ENCODE measurements at places on chromosomes 1 and 21.
A peak's percentile ranks its signal among the peaks of the same experiment; 100 is the strongest.

- no peak for DNase-seq
These were observed 47.0 kb upstream of the PALMD start for GRCh38 chr1:99598738-99599411.

DNA sequence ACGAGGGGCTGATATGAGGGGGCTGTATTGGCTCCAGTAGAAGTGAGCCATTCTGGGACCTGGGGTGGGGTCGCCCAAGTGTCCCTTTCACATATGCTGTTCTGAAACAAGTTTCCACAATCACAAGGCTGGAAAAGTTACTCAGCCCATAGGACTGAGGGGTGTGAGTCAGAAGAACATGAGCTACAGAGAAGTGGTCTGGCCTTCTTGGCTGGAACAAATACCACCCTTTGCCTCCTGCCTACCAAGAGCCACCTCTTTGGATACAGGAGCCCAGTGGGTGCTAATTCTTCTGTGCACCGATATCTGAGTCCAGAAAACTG is 42.4 kb downstream of the MEF2D start:
- no peak for DNase-seq

DNA sequence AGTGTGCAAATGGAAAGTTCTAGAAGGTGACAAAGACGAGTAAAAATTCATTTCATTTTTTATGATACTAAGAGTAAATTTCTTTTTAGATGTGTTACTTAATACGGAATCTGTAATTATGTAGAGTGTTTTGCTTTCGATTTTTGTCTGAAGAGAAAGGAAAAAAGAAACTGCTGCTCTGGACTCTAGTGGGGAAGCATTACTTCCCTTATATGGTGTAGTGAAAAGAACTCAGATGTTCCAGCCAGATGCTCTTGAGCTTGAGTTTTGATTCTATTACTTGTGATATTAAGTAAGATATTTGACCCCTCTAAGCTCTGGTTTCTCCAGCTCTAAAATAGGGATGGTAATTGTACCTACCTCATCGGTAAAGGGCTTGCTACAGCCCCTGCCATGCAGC is 12.2 kb upstream of the GPR161 start:
- DNase-seq, result no peak

DNA sequence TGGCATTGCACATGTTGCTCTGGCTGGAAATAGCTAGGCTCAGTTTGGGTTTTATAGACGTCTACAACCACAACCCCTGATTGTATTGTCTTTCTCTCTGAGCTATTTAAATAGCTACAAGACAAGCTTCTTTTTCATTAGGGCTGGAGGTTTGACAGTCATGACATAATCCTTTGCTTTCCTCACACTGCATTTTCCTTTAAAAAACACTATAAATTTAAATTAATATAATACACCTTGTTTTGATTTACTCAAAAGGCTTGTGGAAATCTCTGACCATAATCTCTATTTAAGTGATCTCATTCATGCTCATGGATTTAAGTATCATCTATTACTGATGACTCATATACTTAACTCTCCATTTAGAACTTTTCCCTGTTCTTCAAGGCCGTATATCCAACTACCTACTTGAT is 50.4 kb upstream of the PTGFR start:
- no peak for DNase-seq

- DNase-seq, result no peak
These were observed 10.5 kb downstream of the OTUD3 start for GRCh38 chr1:19892628-19893168.

DNA sequence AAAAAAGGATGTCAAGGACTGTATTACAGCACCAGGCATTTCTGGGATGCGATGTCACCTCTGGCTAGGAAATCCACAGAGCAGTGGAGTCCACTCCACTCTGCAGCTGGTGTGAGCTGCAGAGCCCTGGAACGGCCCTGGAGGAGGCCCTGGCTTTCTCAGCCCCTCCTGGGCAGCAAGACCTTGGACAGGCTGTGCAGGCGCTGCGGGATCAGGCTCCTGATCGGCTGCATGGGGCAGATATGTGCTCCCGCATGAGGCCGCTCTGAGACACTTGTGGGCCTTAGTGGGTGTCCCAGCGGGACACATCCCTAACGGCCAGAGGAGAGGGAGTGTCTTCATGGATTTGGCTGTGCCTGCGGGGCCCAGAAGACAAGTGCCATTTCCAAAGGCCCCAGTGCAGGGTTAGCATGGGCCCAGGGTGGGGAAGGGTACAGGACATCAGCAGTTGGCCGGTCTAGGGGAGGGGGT is 6.2 kb downstream of the DNMT3L start:
- peak; percentile 58 for DNase-seq

DNA sequence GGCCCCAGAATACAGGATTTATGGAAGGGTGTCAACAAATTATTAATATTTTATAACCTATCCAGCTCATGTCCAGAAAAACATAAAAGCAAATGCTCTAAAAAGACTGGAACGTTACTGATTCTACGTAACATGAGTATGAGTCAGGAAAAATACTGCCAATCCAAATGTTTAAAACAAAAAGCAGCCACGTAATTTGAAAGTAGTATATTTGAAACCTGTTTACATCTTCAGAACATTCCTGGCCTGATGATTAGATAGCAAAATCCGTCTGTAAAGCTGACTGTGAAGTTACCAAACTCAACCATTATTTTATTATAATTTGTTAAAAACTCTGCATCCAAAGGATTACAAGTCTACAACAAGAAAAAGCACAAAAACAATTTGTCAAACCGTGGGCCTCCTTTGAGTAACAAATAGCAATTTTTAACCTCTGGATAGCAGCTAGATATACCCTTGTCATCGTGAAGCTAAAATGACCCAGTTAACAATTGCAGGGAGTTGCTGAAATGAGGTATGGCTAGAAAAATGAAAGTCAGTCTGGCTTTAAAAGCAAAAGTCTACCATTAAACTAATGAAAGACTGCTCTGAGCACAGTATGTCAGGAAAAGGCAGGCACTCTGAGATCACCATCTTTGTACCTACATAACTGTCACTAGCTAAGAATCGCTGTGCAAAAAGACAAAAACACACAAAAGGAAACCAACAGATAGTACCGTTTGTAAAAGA is 1.2 kb downstream of the UBR4 start:
- DNase-seq, result no peak

GRCh38 chr1:161733526-161733925 is 12.2 kb downstream of the FCRLB start:
- DNase-seq, result no peak

DNA sequence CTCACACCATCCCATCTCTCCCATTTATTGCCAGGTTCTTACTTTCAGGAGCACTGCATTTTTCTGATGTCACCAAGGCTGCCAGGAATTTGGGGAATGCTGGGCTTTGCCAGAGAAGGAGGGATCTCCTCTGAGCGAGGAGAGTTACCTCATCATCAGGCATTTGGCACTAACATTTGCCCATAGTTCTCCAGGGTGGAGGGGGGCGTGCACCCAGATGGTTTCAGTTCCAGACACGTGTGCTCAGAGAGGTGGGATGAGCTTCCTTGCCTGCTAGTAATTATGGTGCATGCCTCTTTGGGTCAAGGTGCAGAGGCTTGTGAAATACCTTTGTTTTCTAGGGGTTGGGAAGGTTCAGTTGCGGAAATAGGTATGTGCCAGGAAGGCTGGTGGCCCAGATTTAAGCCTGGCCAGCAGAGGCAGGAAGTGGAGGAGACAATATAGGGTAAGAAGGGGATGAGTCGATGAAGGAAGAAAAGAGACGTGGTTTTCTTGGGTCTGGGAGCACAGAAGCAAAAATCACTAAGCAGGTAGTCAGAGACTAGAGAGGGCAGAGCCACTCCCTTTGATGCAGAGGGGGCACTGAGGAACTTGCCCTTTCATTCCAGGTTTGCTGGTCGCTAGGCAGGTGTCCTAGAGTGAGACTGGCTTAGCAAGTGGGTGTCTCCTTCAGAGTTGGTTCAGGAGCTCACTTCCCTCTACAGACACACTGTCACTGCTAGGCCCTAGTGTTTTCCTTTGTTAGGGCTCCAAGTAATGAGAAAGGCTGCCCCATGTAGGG is 7.2 kb downstream of the TUFT1 start:
- DNase-seq, result peak; percentile 85

DNA sequence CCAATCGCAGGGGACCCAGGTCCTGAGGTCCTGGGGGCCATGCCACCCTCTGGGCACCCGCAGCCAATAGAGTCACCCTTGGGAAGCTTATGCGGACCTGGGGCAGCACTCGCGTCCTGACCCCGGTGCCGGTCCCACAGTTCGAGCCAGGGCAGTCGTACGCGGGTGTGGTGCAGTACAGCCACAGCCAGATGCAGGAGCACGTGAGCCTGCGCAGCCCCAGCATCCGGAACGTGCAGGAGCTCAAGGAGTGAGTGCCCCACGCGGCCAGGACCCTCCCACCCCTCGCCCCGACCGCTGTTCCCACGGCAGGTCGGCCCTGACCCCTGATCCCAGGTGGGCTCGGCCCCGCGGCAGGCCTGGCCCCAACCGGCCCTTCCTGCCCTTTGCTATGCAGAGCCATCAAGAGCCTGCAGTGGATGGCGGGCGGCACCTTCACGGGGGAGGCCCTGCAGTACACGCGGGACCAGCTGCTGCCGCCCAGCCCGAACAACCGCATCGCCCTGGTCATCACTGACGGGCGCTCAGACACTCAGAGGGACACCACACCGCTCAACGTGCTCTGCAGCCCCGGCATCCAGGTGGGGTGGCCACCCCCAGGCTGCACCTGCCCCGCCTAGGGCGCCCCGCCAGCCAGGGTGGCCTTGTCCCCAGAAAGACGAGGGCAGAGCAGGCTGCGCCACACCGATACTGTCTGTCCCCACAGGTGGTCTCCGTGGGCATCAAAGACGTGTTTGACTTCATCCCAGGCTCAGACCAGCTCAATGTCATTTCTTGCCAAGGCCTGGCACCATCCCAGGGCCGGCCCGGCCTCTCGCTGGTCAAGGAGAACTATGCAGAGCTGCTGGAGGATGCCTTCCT is 20.5 kb downstream of the COL6A1 start:
- DNase-seq, result no peak

- no peak for DNase-seq
These were observed 78.9 kb upstream of the PUM1 start for GRCh38 chr1:31144442-31144841.

- DNase-seq, result no peak
These were observed 5.9 kb upstream of the KIF26B start for GRCh38 chr1:245148861-245149260.

DNA sequence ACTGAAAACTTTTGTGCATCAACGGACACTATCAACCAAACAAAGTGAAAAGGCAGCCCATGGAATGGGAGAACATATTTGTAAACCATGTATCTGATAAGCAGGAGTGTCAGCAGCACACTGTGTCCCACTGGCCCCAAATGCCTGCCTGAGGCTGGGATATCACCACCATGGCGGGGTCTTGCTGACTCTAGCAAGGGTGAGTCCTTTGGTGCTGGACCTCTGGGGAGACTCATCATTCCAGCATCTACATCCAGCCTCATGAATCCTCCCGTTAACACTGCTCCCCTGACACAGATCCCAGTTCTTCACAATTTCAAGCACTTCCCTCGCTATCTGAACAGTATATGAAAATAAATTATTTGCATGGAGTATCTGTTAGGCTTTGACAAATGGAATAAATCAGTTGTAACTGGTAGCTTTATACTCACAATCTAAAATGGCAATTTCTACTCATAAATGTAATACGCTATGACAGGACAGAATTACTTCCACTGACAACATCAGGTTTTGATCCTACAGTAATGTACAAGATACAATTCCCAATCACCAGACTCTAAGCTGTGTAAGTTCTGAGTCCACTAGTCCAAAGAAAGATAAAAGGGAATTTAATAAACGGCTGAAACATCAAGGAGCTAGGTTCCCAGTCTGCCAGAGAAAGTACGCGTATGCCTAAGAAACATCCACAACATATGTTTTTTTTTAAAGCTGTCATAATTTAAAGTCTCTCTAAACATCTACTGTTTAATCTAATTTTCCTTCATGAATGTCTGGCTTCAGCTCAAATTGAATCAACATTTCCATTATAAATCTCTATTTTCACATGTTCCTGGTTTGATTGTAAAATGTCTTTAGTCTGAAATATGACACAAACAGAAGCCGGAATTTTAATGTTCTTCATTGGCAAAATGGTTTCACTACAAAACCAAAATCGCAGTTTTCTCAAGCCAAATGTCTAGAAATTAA is 95.1 kb downstream of the SIPA1L2 start:
- DNase-seq, result no peak
